ENCODE measurements at places on chromosomes 12 and 14.

DNA sequence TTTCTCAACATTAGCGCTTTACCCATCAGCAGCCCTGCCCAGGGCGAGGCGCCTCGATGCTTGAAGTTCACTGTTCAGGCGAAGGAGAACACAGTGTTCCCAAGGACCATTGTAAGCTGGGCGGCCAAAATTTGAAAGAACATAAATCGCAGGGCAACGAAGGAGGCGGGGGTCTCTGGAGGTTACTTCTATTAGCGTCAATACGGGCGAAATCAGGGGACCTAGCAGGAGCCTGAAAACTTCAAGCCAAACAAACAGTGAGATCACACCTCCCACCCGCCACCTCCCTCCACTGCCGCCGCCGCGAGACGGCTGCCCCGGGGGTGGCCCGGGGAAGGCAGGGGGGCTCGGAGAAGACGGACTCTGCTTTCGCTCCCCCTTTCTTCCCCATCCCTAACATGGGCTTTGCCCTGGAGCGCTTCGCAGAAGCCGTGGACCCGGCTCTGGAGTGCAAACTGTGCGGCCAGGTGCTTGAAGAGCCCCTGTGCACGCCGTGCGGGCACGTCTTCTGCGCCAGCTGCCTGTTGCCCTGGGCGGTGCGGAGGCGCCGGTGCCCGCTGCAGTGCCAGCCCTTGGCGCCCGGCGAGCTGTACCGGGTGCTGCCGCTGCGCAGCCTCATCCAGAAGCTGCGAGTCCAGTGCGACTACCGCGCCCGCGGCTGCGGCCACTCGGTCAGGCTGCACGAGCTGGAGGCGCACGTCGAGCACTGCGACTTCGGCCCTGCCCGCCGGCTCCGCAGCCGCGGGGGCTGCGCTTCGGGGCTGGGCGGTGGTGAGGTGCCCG lies at the start of gene PDZRN4:
Gene PDZRN4 (plus strand): TSS at position 263 of the 783 bp plus-strand sequence.
- no peak for DNase-seq

DNA sequence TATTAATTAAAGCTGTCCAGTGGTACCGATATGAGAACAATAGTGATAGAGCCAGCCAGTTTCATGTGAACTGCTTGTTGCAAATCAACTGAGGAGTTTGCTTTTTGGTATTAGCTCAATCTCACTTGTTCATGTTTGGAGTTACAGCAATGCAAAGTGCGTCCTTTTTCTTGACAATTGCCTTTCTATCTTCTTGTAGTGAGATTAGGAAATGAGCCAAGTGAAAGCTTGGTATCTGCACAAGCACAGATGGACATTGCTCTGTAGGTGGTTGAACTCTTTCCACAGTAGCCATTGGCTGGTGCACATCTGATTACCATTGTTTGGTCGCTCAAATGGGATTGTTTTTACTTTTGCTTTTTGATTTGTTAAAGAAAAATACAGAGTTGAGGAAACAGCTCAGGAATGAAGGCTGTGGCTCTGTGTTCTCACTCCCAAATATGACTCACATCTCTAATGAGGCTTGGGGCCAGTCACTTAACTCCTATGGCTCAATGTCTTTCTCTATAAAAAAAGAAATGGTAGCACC lies 241.4 kb downstream of the BMP4 start:
- peak; percentile 36 for DNase-seq

GRCh38 chr12:60874091-60874490 lies 1278.3 kb downstream of the SLC16A7 start:
- no peak for DNase-seq

DNA sequence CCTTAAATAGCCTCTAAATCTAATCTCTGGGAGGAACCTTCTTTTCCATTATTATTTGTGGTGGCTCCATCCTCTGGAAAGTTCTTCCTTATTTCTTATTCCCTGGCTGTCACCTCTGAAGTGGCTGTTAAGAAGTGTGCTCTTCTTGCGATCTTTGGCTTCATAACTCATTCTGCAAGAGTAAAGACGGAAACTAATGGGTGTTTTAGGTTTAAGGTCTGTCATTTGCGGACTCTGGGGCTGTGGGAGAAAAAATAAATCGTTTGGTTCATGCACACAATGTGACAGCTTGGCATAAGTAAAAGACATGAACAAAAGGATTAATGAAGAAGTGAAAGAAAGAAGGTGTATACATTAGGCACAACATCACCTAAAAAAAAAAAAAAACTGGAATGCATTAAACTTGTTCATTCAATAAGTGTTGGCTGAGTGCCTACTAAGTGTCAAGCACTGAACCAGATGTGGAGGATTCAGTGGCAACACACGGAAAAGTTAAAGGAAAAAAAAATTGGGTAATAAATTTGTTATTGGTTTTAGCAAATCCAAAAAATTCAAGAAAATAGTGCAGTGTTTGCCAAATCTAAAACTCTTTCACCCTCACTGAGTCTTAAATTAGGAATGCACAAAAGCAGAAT lies 99.5 kb downstream of the ERGIC2 start:
- DNase-seq, result peak; percentile 15

DNA sequence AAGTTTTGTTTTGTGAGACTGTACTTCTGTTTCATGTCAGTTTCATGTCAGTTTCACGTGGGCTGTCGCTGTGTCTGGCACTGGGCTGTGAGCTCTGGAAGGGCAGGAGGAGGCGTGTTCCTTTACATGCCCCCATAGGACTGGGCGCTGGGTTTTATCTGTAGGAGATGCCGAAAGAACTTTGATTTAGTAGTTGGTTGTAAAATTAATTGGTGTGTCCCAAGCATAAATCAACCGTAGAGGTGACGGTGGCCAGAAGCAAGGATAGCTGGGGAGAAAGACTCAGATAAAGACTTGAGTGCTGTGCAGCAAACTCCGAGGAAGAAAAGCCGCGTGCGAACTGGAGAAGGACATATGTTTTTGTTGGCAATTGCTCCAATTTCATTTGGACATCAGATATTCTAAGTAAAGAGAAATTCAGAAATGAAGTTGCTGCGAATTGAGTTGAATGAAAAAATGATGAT lies 182.5 kb downstream of the VRK1 start:
- no peak for DNase-seq

DNA sequence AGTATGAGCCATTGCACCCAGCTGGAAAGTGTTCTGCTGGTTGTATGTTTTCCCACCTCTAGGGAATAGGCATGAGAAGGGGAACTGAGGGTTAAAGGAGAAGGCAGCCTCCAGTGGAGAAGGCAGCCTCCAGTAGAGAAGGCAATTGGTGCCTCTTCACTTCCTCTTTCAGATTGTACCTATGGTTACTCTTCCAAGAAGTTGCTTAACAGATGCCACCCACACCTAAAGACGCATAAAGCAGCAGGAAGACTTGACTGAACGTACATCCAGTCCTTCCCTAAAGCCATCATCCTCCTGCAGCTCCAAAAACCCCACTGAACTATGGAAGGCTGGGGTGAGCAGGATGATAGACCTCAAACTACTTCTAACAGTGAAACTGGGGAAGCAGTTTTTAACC lies 13.1 kb downstream of the DPF3 start:
- no peak for DNase-seq

- no peak for DNase-seq
These were observed 371.0 kb downstream of the ALG10 start for GRCh38 chr12:34393086-34393820.
